ENCODE measurements at places on chromosomes 11 and 22.

DNA sequence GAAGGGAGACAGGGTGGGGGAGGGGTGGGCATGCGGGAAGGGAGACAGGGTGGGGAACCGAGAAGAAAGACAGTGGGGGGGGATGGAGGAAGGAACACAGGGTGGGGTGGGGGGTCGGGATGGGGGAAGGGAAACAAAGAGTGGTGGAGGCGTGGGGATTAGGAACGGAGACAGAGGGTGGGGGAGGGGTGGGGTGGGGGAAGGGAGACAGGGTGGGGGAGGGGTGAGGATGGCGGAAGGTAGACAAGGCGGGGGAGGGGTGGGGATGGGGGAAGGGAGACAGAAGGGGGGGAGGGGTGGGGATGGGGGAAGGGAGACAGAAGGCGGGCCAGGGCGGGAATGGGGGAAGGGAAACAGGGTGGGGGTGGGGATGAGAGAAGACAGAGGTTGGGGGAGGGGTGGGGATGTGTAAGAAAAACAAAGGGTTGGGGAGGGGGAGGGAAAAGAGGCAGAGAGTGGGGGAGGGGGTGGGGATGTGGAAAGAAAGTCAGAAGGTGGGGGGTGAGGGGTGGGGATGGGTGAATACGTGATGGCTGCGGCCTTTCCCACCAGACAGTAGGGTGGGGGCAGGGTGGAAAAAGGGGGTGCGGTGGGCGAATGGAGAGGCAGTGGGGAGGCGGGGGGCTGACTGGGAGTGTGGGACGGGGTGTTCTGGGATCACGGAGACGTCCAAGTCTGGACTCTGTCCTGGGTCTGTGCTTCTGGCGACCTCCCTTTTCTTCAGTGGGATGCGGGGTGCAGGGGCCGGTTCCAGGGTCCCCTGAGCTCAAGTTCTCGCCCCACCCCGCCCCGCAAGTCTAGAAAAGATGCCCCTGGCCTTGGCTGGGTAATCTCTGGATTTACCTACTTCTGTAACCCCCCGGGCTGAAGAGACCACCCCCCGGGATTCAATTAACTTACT, 744 bp downstream of the PRAME start:
- DNase-seq, result no peak

- DNase-seq, result no peak
Observed at GRCh38 chr11:113629562-113629961, 76.5 kb downstream of the TMPRSS5 start.

DNA sequence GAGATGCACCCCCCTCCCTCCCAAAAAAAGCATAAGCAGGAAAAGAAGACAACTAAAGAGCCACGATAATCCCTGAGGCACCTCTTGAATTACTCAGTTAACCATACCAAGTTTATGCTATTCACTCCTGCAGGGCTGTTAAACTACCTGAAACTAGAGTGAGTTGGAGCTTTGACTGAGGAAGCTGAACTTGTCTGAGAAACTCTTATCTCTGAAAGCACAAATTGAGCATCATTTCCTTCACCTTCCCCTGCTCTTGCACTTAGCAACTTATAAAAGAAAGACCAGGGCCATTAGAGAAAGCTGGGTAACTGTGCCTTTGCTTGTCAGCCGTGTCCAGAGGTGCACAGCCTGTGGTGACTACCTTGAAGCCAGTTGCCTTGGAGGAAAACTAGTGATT, 745.6 kb downstream of the NELL1 start:
- no peak for DNase-seq

DNA sequence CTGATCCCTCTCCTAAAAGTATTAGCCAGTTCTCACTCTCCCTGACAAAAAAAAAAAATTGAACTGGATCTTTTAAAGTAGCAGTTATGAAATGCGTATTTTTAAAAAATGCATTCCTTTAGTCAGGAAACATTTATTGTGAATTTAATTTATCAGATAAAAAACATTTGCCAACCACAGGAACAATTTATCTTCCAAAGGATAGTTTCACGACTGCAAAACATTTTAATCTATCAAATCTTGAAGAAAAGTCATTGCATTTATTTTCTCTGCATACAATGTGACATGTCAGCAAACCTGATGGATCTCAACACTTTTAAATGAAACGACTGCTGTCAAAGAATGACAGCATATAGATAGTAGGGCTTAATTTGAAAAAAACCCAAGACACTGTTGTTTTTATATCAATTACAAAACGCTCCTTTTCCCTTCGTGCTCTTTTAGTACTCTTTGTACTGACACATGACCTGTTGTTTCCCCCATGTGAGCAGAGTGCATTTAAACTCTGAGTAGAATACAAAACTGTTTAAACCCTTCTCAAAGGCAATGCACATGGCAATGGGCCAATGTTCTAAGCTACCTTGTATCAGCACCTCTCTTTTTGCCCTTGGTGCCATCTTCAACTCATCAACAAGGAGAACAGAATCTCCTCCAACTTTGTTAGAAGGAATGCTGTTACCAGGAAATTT, 107.0 kb downstream of the ATG16L2 start:
- no peak for DNase-seq

GRCh38 chr11:92662601-92663360, 306.7 kb upstream of the MTNR1B start:
- no peak for DNase-seq

DNA sequence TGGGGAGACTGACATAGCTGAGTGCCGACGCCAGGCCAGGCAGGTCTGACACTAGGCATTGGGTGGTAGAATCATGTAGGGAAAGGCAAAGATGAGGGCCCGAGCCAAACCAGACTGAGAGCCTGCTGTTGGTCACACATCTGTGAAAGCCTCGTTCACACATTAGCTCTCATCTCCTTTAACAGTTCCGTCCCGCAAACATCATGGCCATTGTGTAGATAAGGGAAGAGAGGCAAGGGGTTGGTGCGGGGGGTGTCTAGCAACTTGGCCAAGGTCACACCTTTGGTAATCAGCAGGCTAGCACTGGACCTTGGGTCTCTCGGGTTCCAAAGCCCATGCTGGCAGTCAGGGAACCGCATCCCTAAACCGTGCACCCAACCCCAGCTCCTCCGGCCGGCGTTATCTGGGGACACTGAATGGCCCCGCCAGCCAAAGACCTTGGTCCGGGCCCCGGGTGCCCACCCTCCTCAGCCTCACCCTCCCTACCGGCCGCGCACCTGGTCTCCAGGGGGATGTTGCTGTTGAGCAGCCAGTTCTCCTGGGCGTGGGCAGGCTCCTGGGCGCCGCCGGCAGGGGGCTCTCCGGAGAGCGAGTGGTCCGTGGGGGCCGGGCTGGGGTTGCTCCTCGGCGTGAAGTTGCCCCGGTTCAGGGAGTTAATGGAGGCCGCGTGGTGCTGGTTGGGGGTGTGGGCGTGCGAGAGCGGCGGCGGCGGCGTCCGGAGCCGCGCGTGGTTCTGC, 328.3 kb upstream of the NARS2 start:
- DNase-seq, result no peak

DNA sequence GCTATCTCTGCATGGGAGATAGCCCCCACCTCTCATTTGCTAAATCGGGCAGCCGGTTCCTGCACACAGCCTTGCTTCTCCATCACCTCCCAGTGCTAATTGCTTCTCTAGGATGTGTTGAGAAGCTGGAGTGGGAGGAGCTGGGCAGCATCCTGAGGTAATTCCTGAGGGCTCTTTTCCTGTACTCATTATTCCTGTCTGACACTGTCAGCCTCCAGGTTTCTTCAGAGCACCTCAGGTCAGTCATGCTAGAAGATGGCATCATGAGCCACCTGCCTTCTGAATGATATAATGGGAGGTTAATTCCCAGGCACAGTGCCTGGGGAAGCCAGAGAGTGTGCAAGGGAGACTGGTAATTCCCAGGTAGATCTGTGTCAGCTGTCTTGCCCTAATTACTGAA, 133.0 kb downstream of the RAB38 start:
- DNase-seq, result no peak

- no peak for DNase-seq
Observed at GRCh38 chr11:86803136-86804045, 3.0 kb downstream of the PRSS23 start.

DNA sequence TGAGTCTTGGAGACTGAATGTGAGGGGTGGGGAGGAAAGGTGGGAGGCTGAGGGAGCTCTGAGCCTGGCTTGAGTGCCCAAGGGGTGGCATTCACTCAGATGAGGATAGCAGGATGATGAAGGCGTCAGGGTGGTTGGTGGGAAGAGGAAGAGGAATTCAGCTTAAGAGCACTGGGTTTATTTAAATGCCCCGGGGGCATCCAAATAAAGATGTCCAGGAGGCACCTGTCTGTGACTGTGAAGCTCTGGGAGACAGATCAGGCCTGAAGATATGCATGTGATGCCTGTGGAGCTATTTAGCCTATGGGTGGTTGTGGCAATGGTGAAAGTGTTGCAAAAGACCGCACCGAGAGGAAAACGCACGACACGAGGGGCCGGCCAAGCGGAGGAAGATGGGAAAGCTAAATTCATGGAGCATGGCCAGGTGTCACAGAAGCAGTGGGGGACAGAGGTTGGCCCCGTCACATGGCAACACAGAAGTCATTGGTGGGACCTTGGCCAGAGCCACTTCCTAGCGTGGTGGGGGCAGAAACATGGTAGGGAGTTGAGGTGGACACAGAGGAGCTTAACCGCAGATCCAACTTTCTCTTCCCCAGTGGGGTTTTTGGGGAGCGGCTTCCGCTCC, 15.5 kb downstream of the SLC37A2 start:
- no peak for DNase-seq

DNA sequence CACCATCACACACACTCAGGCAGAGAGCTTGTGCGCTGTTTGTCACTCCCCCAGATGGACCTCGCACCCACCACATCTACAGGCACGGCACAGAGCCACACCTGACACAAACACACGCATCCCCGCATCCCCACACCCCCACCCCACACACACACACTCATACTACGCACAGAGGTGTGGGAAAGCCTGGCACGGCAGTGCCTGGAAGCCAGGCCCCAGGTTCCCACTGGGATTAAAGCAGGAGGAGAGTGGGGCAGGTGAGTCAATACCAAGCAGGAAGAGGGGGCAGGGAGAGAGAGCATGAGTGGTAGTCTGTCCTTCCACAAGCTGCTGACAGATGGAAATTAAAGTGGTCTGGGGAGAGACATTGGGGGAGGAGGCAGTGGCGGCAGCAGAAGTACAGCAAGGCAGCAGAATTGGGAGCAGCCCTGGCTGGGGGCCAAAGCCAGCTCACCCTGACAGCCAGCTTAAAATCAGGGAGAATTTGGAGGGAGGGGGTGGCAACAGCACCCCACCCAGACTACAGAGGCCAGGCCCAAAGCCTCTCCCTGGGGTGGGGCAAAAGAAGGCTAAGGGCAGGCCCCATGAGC, 20.7 kb downstream of the TNKS1BP1 start:
- no peak for DNase-seq

DNA sequence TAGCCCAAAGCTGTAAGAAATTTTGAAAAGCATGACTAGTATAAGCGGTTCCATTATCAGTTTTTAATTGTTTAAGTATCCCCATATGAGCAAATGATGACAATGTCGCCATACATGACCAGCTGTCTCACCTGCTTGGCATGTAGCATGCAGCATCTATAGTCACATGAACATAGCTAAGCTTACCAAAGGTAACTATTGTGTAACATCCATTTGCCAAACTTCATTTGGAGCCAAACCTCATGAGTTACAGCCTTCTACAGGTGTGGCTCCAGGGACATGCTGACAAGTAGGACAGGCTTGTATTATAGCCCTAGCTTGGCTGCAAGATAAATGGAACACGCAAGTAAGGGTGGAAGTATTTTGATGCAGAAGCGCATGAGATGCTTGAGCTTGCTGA, 30.4 kb downstream of the OR10A6 start:
- no peak for DNase-seq

GRCh38 chr22:38957046-38957770, at the start of gene APOBEC3A:
Gene APOBEC3A (plus strand): TSS chr22:38957609. CDS start chr22:38957692, 83 bp downstream.
- DNase-seq, result no peak

DNA sequence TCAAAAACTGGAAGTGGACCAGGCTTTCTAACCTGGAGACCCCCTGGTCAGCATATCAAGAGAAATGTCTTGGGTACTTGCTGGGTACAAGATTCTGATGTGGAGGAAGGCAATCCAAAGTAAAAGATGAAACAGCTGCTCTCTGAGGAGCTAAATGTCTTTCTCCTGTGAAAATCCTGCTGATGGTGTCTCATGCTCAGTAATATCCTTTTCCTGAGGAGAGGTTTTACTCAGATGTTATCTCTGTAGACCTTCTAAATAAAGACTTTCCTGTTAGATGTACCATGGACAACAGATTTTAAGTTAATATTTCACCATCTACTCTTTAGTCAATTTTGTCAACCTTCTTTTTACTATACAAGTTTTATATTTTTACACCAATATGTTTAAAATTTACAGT, 62.9 kb downstream of the FAM83F start:
- DNase-seq, result no peak

- DNase-seq, result peak; percentile 64
Observed at GRCh38 chr11:60193687-60194433, 11.0 kb upstream of the MS4A6A start.

DNA sequence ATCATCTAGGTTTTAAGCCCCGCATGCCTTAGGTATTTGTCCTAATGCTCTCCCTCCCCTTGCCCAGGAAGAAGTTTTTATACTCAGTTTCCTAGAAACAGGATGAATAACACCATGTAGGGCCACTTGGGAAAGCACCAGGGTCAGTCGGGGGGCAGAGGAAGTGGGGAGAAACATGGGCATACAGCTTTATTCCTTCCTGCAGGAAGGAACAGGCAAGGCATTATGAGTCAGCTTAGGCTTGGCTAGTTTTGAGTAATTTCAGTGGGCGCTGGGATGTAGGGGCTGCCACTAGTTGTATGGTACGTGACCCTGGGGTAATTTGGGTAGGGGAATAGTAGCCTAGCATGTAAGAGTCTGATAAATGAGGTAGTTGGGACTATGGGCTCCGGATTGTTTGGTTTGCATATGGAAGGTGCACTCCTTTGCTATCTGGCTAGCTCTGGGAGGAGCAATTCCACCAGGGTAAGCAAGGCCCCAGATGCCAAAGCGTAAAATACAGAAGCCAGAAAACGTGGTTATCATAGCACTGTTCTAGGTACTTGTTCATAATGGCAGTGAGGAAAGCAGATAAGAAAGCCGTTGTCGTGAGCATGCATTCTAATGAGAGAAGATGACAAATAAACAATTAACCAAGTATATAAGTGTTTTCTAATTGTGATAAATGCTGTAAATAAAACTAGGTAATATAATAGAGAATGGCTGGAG, 24.8 kb downstream of the ACER3 start:
- no peak for DNase-seq

GRCh38 chr11:35214792-35215193, 75.8 kb downstream of the CD44 start:
- DNase-seq, result no peak

DNA sequence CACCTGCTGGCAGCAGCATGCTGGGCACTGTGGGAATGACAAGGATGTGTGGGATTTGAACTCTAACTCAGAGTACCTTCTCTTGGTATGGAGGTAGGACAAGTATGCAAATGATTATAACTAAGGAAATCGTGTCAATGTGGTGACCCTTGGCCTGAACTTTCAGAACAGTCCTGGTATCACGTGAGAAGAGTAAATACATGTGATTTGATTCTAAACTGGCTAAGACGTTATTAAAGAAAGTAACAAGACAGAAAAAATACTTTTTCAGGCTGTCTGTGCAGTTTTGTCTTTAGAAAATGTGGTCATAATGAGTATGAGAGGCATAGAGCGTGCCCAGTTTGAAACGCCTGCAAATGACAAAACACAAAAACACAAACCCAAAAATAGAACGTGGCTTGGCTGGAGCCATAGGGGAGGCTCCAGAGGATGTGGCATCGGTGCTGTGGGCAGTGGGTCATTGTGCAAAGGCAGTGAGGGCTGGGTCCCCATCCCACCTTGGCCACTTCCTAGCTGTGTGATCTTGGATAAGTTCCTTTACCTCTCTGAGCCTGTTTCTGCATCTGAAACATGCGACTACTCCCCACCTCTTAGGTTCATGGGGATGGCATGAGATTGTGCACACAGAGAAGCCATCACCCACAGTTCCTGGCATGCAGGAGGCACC, 18.4 kb upstream of the IL2RB start:
- no peak for DNase-seq
